ENCODE measurements at places on chromosomes 13 and 19.
A peak's percentile ranks its signal among the peaks of the same experiment; 100 is the strongest.

GRCh38 chr13:112880221-112880641, 88.8 kb upstream of the MCF2L start:
- DNase-seq: no peak

GRCh38 chr19:4007836-4008539, 452 bp downstream of the PIAS4 start:
- no peak for DNase-seq

GRCh38 chr13:79937771-79938216, 403.1 kb downstream of the SPRY2 start:
- no peak for DNase-seq

DNA sequence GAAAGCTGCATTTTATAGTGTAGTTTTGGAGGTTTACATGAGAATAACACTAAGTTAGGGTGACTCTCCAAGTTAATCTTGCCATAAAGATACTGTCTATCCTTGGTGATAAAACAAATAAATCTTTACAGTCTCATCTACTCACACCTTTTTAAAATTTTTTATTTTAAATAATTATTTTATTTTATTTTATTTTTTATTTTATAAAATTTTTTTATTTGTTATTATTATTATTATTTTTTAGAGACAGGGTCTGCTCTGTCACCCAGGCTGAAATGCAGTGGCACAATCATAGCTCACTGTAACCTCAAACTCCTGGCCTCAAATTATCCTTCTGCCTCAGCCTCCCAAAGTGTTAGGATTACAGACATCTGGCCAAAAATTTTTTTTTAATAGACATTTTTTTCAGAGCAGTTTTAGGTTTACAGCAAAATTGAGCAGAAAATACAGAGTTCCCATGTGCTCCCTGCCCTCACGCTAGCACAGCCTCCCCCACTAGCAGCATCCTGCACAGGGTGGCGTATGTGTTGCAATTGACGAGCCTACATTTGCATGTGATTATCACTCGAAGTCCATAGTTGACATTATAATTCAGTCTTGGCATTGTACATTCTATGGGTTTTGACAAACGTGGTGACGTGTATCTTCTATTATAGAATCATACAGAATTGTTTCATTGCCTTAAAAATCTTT, 41.0 kb downstream of the RASL11A start:
- DNase-seq: no peak

DNA sequence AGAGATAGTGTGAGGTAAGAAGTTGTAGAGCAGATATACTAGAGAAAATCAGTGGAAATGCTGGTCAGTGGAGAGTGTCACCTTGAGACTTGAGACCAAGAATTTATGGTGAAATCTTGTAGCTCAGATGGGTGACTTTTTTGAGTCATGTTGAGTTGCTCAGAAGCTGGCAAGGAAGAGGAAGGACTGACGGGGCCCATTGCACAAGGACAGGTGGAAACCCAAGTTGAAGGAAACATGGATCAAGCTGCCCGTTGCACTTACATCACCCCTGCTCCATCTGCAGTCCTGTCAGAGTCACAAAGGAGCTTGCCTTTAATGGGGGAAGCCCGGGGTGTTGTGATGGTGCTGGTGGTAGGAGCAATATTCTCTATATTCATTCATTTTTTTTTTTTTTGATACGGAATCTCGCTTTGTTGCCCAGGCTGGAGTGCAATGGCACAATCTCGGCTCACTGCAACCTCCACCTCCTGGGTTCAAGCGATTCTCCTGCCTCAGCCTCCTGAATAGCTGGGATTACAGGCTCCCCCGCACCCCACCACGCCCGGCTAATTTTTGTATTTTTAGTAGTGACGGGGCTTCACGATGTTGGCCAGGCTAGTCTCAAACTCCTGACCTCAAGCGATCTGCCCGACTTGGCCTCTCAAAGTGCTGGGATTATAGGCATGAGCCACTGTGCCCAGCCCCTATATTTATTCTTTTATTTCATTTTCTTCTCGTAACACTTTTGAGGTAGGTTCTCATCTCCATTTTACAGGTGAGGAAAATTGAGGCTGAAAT, 27.4 kb downstream of the UBAC2 start:
- no peak for DNase-seq

DNA sequence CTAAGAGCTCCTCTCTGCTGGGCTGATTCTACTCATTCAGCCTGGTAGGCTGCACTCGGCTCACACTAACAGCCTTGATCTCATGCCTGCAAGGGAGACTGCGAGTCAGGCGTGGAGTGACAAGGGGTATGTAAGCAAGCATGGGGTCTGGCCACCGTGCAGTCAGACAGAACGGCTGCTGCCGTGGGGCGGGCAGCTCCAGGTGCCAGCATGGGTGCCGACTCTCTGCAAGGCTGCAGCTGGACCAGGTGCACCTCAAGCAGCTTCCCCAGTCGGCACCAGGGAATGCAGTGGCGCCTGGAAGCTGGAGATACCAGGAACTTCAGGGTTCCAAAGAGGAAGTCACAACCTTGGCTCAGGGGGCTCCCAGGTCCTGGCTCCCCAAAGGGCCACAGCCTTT, 892.3 kb downstream of the OLFM4 start:
- no peak for DNase-seq

DNA sequence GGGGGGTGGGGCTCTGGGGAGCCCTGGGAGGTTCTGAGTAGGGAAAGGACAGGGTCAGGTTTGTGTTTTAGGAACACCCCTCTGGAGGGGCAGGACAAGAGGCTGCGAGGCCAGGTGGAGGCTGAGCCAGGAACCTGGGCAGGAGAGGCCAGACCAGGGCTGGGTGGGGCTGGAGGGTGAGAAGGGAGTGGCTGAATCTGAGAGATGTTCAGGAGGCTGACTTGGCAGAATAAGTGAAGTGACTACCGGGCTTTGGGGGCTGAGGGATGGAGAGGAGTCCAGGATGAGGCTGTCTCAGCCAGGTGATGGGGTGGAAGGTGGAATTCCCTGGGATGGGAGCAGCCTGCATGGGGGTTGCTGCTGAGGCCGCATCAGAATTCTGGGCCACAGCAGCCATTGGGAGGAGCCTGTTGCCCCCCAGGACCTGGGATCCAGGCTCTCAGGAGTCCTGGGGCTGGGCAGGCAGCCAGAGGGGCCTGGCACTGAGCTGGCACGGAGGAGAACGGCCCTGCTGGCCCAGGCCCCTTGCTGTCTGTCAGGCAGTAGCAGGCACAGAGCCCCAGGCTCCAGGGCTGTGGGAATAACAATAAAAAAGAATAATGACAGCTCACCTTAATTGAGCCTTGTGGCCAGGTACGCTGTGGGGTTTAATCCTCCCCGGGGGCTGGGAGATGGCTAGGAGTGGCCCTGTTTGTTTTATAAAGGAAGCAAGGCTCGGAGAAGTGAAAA, 3.3 kb downstream of the PPP5C start:
- DNase-seq: no peak

GRCh38 chr19:49881672-49882394, 4.3 kb downstream of the TBC1D17 start:
- DNase-seq: no peak

DNA sequence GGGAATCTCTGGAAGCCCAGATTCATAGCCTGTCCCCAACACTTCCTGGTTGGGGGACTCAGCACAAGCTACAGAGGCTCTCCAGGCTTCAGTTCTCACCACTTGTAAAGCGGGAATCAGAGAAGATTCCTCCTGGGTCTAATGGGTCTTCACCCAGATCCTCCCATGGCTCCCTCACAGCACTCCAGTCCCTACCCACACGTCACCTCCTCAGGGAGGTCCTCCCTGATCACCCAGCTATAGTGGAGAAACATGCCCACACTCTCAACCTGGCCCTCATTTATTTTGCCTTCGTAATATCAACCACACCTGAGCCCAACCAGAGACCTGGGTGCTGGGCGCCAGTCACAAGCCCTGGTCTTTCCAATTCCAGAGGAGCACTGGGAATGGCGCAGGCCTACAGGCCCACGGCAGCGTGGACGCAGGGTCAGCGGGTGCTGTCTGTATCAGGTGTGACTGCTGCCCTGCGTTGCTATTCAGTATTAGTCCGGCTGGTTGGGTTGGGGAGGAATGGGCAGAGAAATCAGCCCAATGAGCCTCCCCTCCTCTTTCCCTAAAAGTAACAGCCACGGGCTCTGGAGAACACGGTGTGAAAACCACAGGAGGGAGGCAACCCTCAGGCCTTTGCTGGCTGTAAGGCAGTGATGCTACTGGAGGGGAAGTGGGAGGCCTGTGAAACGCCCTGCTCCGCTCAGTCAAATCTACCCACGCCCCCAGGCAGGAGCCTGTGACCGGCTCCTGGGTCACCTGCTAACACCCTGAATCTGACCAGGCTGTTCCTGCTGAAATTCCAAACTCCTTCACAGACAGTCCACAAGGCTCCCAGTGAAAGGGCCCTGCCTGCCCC, 5.2 kb downstream of the AKT2 start:
- DNase-seq: no peak

GRCh38 chr13:69947582-69947981, 160.0 kb upstream of the ATXN8OS start:
- DNase-seq: no peak

DNA sequence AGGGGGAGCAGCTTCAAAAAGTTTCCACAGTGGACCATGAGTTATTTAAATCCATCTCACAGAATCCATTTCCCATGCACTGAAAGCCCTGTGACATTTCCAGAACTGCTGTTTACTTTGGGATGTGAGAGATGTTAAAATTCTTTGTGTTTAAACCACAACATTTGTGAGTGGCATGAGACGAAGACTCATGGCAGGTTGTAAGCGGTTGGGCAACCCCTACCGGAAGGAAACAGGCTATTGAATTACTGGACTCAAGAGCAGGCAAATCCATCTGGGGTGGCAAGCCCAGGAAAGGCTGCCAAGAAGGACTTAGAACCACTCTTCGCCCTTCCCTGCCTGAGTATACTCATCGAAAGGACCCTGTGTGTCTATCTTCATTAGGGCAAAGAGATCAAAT, 22.3 kb upstream of the CLDN10 start:
- DNase-seq: no peak

GRCh38 chr19:41234512-41235168, 15.6 kb downstream of the AXL start:
- DNase-seq: no peak

DNA sequence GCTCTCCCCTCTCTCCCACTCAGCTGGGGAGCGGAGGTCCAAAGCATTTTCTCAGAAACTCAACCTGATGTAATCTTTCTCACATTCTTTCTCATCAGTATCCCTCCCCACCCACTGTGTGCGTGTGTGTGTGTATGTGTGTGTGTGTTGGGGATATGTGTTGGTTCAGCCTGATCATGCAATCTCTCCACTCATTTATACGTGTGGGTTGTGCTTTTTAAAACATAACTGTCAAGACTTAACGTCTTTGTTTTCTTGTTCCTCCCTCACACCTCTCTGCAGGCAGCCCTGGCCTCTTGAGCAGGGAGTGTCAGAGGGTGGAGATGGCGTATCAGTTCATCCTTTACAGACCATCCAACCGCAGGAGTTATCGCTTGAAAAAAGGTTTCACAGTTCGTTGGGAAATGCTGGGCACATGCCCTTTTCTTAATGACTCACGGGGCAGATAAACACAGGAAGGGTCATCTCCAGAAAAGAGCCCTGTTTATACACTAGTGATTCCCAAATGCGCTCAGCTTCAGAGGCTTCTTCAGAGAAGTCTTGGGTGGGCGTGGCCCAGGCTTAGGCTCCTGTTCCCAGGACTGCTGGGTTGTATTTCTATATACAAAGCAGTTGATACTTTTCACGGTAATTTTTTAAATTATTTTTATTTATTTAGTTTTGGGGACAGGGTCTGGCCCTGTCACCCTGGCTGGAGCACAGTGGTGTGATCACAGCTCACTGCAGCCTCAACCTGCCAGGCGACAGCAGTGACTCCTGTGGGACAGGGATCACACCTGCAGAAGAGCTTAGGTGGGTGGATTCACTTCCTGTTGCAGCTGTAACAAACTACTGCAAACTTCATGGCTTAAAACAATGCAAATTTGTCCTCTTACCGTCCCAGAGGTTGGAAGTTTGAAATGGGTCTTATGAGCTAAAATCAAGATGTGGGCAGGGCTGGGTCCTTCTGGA, 60.3 kb downstream of the CCDC70 start:
- DNase-seq: no peak

- peak; percentile 9 for DNase-seq
Observed at GRCh38 chr19:4534836-4535658, at the start of gene PLIN5. Gene PLIN5, minus strand, starts transcription at chr19:4535224. Its CDS starts 1,150 bp downstream, at chr19:4534074.

GRCh38 chr13:50812242-50812641, 31.2 kb downstream of the DLEU7 start:
- DNase-seq: no peak

- peak; percentile 58 for DNase-seq
Observed at GRCh38 chr13:24727731-24728601, 36.0 kb upstream of the RNF17 start.

GRCh38 chr13:75855847-75856246, 219.7 kb downstream of the LMO7 start:
- no peak for DNase-seq

DNA sequence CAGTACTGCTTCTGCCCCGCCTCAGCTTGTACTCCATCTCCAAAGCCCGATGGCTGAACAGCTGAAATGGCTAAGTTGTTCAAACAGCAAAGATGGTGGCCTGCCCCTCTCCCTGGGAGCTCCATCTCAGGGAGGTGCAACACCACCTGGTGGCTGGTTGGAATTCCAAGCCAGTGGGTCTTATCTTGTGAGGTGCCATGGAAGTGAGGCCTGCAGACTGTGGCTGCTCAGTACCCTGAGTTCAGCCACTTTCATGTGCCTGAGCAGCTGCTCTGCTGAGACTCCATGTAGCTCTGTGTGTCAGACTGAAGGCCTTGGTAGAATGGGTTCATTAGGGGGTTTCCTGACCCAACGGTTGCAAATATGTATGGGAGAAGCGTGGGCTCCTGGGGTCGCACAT, 67.3 kb upstream of the SPRY2 start:
- DNase-seq: no peak

DNA sequence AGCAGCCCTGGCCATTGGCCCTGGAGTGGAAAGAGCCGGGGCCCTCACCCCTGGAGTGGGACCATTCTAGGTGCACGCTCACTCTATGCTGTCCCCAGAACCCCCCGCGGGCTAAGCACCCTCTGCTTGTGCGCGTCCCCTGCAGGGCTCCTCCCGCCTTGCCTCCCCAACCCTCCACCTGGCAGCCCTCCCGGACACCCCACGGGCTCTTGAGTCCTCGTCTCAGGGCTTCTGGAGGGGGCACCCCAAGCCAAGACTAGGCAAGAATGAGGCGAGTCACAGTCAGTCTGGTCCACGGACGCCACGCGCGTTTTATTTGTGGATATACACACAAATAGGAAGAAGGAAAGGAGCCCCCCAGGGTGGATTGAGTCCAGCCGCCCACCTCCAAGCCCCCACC, 7.0 kb upstream of the TMEM161A start:
- no peak for DNase-seq

- peak; percentile 32 for DNase-seq
Observed at GRCh38 chr13:85230691-85231093, 568.5 kb downstream of the SLITRK6 start.

GRCh38 chr13:63403733-63404132, 1988.1 kb upstream of the PCDH20 start:
- DNase-seq: no peak

- DNase-seq: no peak
Observed at GRCh38 chr13:111612886-111613285, 292.4 kb downstream of the TEX29 start.
